ENCODE measurements at places on chromosomes 5 and 9.
A peak's percentile ranks its signal among the peaks of the same experiment; 100 is the strongest.

- no peak for DNase-seq
These were observed 24.4 kb downstream of the FAM163B start for GRCh38 chr9:133584559-133585476.

- no peak for DNase-seq
These were observed 159.8 kb upstream of the KLF9 start for GRCh38 chr9:70574151-70574837.

DNA sequence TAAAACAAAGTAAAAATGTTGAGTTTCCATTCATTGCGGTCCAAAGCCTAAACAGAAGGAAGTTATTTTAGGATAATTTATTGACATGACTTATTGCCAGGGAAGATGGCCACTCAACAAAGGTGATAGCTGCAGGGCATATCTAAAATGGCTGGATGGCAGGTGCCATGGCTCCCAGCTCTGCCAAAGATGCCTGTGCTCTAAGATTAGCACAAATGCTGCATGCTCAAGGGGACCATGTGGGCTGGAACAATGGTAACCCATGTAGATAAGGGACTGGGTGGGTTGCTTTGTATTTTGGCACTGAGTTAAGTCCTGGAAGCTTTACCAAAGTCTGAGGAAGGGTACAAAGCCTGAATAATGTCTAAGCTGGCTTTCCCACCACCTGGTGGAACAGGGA is 95.5 kb upstream of the IFNK start:
- no peak for DNase-seq

DNA sequence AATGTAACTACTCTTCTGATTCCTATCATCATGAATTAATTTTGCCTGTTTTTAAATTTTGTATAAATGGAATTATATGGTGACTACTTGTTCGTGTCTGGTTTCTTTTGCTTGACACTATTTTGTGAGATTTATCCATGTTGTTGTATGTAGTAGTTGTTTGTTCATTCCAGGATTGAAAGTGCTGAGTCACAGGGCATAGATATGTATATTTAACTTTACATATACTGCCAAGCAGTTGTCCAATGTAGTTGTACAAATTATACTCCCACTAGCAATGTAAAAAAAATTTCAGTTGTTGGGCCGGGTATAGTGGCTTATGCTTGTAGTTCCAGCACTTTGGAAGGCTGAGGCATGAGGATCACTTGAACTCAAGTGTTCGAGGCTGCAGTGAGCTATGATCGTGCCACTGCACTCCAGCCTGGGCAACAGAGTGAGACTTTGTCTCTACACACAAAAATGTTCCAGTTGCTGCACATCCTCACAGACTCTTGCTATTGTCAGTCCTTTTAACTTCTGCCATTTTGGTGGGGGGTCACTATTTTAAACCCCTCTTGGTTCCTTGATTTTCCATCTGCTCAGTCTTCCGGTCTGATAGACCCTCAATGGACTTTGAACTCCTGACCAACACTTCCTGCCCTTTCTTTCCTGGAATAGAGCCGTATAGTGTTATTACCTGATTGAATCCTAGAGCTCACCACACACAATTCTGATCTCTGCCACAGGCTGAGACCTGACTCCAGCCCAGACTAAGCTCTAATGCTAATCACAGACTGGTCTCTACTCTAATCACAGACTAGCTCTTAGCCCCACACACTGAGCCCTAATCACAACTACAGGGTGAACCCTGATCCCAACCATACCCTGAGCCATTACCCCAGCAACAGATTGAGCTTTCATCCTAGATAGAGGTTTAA is 69.3 kb upstream of the MELK start:
- DNase-seq, result no peak

GRCh38 chr9:129290606-129291005 is 112.5 kb upstream of the IER5L start:
- DNase-seq, result peak; percentile 36

GRCh38 chr9:77005216-77005615 is 14.2 kb upstream of the FOXB2 start:
- no peak for DNase-seq

DNA sequence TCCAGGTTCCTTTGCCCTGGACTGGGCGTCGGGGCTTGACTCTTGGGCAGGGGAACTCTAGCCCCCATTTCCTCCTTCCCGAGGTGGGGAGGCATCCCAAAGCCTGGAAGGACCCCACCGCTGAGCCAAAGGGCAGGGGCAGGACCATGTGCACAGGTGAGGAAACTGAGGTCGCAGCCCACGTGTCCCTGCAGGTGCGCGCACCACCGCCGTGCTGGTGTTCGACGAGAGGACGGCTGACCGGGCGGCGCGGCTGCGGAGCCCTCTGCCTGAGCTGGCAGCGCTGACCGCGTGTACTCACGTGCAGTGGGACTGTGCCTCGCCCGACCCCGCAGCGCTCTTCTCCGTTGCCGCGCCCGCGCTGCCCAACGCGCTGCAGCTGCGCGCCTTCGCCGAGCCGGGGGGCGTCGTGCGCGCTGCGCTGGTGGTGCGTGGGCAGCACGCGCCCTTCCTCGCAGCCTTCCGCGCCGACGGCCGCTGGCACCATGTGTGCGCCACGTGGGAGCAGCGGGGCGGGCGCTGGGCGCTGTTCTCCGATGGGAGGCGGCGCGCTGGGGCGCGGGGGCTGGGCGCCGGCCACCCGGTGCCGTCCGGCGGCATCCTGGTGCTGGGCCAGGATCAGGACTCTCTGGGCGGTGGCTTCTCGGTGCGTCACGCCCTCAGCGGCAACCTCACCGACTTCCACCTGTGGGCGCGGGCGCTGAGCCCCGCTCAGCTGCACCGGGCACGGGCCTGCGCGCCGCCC is 2.8 kb downstream of the ADGRD2 start:
- DNase-seq, result no peak

DNA sequence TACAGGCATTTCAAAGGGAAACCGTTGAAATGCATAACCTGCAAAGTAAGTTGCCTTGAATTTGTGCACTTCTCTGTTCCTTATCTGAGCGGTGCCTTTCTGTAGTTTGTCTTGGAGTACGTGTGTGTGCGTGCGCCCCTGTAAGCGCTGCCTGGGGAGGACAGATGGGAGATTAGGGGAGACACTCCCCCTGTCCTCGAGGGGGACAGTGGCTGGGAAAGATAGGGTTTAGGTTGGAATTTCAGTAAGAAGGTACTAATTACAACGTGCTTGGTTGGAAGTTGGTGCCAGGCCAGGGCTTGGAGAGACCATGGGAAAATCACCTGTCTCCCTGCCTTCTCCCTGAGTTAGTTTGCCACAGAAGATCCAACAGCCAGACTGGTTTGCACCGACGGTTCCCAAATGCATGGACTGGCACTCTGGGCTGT is 73.2 kb downstream of the PIK3R1 start:
- no peak for DNase-seq

- no peak for DNase-seq
These were observed 170.2 kb upstream of the FREM1 start for GRCh38 chr9:15080401-15080800.

DNA sequence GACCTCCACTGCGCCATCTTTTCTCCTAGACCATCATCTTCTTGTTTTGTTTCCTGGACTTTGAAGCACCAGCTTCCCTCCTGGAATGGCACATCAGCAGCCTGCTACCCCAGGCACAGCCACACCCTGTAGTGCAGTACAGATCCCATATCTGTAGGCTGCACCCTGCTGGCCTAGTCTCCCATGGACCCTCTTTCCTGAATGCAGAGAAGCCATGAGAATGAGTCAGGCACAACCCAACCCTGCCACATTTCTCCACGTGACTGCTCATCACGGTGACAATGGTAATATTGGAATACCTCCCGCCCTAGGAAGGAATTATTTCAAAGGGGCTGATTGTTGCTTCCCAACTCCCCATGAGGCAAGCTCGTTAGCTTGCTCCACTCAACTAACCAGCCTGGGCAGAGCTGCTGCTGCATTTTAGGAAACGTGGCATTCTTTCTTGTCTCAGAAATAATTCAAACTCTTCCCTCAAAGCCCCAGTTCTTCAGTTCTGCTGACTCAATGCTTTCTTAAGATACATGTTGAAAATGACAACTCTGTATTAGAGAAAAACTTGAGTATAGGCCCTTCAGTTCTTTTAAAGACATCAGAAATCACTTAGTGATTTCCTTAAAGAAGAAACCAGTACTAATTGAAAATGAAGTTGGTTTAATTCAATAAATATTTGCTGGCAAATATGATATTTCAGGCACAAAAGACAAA is 328.1 kb downstream of the MLLT3 start:
- no peak for DNase-seq

GRCh38 chr9:18438300-18438925 is 35.5 kb upstream of the ADAMTSL1 start:
- peak; percentile 46 for DNase-seq

GRCh38 chr9:111598733-111599091 is 735 bp downstream of the PTGR1 start:
- DNase-seq, result peak; percentile 56

DNA sequence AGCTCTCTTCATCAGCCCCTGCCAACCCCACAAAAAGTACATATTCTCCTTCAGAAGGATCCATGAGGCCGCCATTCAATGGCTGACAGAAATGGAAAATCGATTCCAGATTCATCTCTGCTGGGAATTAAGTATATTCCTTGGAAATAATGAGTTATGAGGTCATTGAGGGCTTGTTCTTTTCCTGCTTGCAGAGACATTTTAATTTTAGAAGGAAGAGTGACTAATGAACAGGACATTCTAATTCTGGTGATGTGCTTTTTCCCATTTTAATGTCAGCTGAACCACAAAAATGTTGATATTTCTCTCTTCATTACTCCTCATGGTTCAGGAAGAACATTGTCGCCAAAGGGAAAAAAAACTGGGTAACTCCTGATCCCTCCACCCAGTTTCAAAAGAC is 314.0 kb downstream of the PIK3R1 start:
- DNase-seq, result no peak
